ENCODE measurements at places on chromosomes 4 and X.

GRCh38 chrX:18970465-18970864, 13.4 kb downstream of the PHKA2 start:
- DNase-seq, result no peak

GRCh38 chr4:62849696-62850095, 1559.6 kb downstream of the TECRL start:
- no peak for DNase-seq

GRCh38 chr4:77092975-77093374, 17.2 kb upstream of the CCNI start:
- no peak for DNase-seq

GRCh38 chr4:107825072-107825824, 516 bp downstream of the SGMS2 start:
- DNase-seq, result peak; percentile 4

- DNase-seq, result no peak
These were observed 1.2 kb upstream of the TMEM47 start for GRCh38 chrX:34658326-34658725.

GRCh38 chr4:125140966-125141495, 173.7 kb upstream of the FAT4 start:
- DNase-seq, result no peak

GRCh38 chr4:150974750-150975149, 40.3 kb downstream of the LRBA start:
- DNase-seq, result no peak

DNA sequence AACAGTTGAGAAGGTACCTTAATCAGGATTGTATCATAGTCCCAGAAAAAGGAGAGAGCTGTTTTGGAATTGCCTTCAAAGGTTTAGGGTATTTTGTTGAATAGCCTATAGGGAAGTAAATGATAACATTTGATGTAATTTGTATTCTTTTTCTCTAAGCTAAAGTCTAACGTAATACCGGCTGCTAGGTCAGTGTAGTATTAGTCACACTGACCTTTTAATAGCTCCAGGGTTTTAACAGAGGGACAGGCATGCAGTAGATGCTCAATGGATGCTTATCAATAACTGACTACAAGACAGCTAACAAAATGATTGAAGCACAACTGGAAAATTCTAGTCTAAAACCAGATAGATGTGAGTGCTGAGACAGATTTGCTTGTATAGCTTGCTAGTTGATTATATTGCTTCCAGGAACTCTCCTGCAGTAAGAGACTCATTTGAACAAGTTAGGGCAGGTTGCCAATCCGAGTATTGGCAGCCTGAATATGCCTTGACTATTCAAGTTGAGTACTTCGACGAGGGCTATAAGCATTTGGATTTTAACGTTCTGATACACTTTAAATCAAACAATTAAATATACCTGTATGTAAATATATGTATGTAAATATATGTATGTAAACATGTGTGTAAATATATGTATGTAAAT, 16.5 kb upstream of the PNPLA4 start:
- no peak for DNase-seq

GRCh38 chrX:123909523-123909922, 49.7 kb downstream of the XIAP start:
- DNase-seq, result no peak

- DNase-seq, result no peak
These were observed 4.7 kb downstream of the NEUROG2 start for GRCh38 chr4:112511093-112511802.

- no peak for DNase-seq
These were observed 29.7 kb upstream of the IL9R start for GRCh38 chrX:155967653-155968325.

DNA sequence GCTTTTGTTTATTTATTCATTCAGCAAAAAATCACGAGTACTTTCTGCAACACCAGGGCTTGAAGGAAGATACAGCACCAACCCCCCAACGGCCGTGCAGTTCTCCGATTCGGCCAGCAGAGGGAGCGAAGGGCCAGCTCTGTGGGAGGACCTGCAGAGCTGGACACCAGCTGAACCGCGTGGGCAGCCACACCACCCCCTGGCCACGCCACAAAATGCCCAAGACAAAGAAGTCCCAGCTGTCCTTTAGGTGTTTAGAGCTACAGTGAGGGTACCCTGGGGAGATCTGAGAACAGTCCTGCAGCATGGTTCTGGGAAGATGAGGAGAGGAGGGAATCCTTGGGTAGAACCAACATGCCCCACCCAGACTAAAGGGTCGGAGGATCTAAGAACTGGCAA, 83.1 kb downstream of the RELL1 start:
- DNase-seq, result peak; percentile 64

GRCh38 chr4:67437974-67438713, 107.2 kb downstream of the CENPC start:
- DNase-seq, result no peak

GRCh38 chrX:24235084-24235710, 78.7 kb downstream of the SUPT20HL2 start:
- no peak for DNase-seq

- DNase-seq, result no peak
These were observed 598.1 kb upstream of the FAT1 start for GRCh38 chr4:187321711-187322110.

- no peak for DNase-seq
These were observed 634.7 kb upstream of the FAM241A start for GRCh38 chr4:111510535-111510934.

DNA sequence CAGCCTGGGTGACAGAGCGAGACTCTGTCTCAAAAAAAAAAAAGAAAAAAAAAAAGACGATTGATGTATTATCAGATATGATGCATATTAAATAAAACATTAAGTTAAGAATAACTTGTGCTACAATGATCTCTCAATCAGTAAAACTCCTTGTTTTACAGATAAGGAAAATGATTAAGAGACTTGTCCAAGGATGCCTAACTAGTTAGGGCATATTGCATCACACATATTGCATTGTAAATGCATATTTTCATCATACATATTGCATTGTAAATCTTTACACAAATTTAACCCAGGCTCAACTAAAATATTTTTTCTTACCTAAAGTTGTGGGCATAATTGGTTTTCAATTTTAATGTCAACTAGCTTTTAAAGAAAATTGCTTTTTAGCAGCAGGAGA, 26.3 kb downstream of the TBCK start:
- no peak for DNase-seq

DNA sequence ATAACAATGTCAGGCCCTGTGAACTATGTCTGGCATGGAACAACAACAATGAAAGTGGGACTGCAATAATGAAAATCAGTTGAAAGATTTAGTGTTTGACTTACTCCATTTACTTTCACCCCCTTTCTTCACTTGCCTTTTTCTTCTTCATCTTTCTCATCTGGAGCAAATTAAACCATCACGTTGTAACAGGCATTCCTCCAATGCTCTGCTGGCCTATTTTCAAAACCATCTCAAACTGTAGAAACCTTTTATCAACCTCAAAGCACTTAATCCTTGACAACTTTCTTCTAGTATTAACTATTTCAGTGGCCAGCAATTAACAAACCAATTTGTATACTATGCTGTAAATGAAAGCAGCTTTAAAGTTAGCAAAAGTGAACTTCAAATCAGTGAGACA, 8.3 kb downstream of the KLHL13 start:
- no peak for DNase-seq

- no peak for DNase-seq
These were observed at the start of gene KLHL5 for GRCh38 chr4:39062094-39062769. Gene KLHL5 (plus strand): TSS chr4:39062232. CDS start chr4:39062653, 421 bp downstream.

GRCh38 chr4:52833941-52834525, 28.1 kb upstream of the RASL11B start:
- no peak for DNase-seq

DNA sequence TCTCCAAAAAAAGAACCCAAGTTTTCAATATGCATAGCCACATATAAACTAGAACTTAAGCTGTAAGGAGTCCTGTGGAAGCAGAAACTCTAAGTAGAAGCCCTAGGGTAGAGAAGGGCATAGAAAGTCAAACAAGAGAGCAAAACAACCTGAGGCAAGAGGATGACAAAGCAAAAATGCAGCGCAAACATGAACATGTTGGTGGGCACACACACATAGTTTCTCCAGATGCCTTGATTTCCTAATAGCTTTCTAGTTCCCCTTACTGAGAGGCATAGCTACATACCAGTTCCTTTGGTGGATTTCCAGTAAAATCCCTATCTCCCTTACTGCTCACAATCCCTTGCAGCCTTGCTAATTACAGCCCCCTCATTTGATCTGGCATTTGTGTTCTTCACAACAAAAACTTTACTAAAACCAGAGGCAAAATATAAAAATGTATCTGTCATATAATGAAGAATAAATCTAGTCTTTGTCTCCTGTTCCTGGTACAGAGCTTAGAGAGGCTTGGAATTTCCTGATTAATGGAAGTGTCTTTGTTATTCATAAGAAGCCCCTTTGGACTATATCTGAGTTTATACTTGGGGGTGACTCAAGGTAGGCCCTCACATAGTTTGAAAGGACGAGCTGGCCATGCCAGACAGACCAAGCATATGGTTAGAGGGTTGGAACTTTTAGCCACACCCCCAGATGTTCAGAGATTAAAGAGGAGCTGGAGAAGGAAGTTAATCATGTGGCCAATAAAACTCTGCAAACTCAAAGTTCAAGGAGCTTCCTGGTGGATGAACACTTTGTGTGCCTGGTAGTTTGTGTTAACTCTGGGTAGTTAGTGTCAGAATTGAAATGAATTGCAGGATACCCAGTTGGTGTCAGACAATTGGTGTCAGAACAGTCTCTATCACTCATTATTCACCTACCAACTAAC, 52.7 kb upstream of the ZCCHC13 start:
- DNase-seq, result no peak

GRCh38 chr4:55906989-55907388, 41.8 kb upstream of the CEP135 start:
- no peak for DNase-seq

DNA sequence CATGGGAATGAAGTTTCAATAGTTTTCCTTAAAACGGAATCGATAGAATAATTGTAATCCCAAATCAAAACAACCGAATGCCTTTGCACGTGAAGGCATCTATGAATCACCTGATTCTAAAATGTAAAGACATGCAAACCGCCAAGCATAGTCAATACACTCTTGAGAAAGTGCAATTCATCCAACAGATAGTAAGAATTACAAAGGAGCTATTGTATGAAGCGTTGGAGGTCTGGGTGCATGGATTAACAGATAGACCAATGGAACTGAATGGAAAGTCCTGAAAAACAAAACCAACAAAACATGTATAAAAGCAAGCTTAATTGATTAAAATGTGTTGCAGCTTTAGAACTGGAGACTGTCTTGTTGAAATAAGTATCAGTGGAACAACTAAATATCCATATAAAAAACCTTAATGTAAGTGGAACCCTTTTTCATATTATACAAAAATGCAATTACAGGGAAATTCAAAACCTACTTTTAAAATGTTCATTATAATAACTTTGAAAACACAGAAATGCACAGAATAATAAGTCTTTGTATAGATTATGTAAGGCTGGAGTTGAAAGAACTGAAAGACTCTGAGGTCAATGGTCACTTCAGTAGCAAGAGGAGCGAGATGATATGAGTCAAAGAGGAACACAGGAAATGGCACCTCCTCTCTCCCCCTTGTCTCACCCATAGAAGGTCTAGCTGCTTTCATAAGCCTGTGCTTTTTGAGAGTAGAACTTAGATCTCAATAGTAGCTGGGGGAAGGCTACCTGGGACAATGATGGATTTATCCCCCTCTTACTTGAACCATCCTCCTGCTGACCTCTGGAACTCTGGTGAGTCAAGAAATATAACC, 20.1 kb downstream of the MAGEC2 start:
- DNase-seq, result no peak

GRCh38 chr4:125101719-125102118, 213.0 kb upstream of the FAT4 start:
- DNase-seq, result no peak

DNA sequence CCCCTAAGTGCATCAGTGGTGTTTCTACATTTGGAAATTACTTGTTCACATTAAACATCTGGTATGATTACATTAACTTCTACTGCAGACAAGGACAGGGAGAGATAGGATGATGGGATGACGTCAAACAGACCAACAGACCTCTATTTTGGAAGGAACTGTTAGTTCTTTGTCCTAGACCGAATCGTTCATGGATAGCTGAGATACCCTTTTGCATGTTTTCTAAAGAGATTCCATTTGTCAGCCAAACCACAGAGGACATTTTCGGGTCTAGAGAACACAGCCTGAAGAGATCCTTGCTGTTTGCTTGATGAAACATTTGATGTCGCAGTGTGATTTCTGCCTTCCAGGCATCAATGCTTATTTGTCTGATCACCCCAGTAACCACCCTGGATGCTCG, 27.7 kb downstream of the CHST7 start:
- no peak for DNase-seq

DNA sequence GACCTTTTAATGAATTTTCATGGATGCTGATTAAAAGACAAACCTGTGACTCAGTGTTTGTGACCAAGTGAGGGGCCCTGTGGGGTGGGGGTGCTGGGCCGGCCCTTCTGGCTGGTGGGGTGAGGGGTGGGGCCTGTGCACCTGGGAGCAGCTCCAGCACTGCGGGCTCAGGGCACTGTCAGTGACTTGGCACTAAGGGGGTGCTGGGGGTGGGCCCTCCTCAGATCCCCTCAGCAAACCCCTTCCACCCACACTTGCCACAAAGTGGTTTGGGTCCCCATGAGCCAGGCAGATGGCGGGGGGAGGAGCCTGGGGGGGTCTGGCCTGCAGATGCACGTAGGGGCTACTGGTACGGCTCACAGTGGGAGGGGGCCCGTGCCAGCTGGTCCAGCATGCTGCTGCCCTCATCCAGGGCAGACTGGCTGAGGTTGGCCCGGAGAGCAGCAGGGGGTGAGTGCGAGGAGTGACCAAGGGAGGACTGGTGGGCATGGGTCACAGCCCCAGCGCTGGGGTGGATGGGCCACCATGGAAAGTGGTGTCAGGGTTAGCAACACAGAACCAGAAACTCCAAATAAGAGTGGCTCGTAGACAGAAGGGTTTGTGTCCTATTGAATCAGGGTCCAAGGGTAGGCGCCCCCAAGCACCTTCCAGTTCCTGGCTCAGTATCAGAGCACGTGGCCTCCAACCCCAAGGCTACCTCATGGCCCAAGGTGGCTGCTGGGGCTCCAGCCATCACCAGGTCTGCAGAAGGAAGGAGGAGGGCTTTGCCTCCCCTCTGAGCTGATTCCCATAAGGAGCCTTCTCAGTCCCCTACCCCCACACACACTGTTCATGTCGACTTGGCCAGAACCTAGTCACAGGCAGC, 10.1 kb downstream of the NKX1-1 start:
- no peak for DNase-seq

- DNase-seq, result no peak
These were observed 48.5 kb downstream of the TENM3 start for GRCh38 chr4:182291597-182292270.

DNA sequence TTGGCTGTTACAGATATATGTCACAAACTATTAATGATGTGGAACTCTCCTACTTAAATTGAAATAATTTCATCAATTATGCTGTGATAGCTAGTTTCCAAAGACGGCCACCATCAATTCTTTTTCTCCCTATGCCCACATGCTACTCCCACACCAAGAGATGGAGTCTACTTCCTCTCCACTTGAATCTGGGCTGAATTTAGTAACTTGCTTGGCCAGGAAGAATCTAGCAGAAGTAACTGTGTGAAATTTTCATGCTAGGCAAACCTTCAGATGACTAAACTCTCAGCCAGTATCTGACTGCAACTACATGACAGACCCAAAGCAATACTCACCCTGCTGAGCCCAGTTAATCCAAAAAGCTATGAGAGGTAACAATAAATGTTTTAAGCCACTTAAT, 3.2 kb downstream of the SEPSECS start:
- no peak for DNase-seq

GRCh38 chr4:132227151-132227856, 921.8 kb upstream of the PCDH10 start:
- no peak for DNase-seq

GRCh38 chr4:179076865-179077264, 1634.6 kb upstream of the AGA start:
- no peak for DNase-seq
